ENCODE measurements at places on chromosomes 11 and 22.

DNA sequence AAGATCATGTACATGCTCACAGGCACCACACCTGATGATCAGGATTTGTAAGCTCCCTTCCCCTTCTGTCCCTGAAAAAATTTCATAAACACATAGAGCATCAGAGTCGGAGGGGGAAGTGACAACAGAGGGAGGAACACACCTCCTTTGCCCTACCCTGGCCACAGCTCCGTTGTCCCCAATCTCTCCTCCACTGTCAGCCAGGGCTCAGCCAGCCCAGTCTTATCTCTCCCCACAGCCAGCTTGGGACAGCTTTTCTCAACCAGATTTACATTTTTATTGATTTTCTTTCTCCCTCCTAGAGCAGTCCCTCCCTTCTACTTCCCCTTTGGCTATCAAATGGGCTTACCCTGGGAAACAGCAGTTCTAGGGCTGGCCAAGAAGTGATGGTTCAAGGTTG lies 32.1 kb upstream of the TPBGL start:
- no peak for DNase-seq

GRCh38 chr22:49380828-49381114 lies 446.9 kb downstream of the BRD1 start:
- DNase-seq: no peak

DNA sequence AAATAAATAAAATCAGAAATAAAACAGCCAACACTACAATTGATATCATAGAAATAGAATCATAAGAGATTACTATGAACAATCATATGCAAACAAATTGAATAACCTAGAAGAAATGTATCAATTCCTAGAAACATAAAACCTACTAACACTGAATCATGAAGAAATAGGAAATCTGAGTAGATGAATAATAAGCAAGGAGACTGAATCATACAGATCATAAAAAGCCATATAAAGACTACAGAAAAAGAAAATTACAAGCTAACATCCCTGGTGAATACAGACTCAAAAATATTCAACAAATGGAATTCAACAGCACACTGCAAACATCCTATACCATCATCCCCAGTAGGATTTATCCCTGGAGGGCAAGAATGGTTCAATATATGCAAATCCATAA lies 135.6 kb downstream of the SBF2 start:
- no peak for DNase-seq

DNA sequence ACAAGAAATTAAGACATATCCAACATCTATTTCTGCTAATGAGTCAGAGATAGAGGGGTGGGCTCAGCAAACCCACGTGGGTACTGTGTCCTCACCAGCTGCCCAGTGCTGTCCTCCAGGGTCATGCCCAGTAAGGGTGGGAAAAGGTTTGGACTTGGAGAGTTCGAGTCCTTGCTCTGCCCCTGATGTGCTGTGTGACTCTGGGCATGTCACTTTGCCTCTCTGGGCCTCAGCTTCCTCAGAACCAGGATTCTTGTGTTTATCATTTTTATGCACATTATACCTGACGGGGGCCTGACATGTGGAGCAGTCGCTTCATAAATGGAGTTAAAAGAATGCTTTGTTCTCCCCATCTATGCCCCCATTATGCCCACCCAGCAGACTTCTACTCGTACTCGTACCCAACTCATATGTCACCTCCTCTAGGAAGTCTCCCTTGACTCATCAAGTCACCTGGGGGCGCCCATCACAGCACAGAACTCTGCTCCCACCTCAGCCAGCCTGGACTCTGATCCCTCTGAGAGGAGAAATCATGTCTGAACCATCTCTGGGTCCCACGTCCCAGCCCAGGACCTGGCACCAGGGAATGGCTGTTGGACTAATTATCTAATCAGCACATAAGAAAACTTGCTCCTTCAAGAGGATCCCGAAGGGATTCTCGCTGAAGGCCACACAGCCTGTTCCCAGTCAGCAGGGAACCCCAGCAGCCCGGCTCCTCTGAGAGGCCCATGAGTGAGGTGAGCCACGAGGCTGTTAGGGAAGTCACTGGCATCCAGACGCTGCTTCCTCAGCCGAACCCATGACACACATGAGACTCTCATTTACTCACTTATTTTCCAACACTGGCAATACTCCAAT lies 38.7 kb upstream of the TSKU start:
- DNase-seq: no peak

DNA sequence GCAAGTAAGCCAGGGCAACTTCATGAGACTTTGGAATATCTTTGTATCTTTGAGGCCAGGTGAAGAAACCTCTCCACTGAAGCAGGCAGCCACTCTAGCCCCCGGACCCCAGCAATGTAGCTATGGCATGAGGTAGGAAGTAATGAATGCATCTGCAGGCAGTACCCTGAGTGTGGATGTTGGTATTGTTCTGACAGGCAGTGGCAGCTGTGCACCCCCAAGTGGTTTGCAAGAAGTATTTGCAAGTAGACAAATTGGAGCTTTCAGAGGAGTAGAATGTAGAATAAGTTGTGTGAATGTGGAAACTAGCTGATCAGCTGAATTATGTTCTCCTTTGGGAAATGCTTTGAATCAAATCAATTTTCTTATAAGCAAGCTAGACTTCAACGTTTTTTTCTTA lies 194.4 kb upstream of the PGR start:
- no peak for DNase-seq

DNA sequence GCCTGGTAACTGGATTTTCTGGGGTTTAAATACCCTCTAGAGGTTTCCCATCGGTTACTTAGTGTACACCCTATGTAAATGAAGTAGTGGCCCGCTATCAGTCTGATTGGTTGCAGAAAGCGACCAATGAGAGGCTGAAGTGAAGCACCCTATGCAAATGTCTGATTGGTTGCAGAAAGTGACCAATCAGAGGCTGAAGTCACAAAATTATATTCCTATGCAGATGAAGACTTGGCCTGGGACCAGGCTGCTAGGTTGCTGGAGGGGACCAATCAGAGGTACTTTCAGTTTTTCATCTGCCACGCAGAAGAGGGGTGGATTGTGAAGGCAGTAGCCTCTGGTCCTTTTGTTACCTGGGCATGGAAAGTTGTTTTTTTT lies 134.8 kb downstream of the TBC1D22A start:
- no peak for DNase-seq

- DNase-seq: no peak
Measured at GRCh38 chr22:39214006-39214382, 30.8 kb downstream of the PDGFB start.

DNA sequence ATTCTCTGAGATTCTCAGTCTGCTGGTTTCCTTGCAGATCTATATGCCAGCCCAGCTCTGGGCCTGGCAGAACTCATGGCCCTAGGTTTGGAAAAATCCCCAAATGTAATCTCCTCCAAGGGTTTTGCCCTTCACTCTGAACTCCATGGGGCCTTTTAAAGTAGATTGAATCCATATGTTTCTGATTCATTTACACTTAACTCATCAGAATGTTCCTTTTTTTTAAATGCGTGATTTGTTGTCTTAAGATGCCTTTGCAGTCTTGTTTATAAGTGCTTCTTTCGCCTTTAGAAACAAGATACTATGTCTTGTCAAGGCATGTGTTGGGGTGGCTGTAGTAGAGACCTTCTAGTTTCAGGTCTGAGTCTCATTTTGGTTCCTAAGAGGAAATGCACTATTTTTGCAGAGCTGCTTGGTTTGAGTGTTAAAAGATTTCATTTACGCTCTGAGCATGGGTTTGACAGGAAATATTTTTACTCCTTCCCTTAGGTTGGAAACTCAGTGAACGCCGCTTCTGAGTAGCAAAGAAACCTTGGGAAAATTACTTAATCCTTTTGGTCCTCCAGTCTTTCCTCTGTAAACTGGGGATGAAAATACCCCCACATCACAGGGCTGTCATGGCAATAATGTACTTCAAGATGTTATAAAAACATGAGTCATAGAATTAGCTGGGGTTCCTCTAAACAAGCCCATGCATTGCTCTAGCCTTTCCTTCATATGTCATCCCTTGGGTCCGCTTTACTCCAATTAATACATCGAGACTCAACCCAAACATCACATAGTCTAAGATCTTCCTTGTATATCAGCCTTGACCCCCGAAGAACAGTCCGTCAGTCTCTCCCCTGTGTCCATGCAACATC lies 83.5 kb downstream of the SNX19 start:
- DNase-seq: no peak

- DNase-seq: no peak
Measured at GRCh38 chr22:34783436-34783835, 282.5 kb upstream of the ISX start.

- DNase-seq: no peak
Measured at GRCh38 chr11:122062763-122063162, 53.3 kb downstream of the BLID start.

DNA sequence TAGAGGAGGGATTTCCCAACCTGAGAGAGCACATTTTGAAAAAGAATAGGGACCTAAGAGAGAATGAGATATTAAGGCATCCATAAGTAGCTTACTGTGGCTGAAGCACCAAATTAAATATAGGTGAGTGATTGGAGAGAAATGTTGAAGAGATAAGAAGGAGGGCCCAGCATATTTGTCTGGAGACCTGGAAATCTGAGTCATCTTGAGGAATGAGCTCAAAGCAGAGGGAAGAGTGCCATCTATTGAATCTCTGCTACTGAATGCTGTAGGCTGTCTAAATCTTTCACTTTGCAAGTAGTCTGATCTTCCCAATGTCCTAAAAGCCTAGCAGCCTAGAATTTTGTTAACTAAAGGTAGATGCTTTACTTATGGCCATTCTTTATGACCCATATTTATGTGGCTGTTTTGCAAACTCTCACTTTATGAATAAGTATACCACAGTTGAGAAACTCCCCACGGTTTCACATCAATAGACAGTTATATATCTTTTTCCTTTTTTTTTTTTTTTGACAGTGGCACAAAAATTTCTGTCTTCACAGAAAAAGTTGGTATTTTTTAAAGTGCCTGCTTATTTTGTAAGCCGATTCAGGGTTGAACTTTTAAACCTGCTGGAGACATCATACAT lies 2093.5 kb downstream of the LRRC4C start:
- no peak for DNase-seq

DNA sequence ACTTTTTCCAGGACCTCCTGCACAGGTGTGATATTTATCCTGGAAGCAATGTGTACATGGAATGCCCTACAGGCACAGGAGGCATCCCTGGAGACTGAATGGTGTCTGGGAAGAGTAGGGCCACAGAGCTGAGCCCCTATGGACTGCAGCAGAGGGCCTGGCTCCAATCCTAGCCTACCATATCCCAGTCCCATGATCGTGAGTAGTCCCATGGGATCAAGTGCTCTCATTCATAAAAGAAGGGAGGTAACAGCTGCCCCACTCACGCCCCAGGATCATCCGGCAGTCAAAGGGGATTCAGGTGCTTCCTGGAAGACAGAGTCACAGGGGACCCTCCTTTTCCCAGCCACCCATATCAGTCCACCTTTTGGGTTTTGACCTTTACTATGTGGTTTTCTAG lies 24.0 kb downstream of the ANKK1 start:
- no peak for DNase-seq

DNA sequence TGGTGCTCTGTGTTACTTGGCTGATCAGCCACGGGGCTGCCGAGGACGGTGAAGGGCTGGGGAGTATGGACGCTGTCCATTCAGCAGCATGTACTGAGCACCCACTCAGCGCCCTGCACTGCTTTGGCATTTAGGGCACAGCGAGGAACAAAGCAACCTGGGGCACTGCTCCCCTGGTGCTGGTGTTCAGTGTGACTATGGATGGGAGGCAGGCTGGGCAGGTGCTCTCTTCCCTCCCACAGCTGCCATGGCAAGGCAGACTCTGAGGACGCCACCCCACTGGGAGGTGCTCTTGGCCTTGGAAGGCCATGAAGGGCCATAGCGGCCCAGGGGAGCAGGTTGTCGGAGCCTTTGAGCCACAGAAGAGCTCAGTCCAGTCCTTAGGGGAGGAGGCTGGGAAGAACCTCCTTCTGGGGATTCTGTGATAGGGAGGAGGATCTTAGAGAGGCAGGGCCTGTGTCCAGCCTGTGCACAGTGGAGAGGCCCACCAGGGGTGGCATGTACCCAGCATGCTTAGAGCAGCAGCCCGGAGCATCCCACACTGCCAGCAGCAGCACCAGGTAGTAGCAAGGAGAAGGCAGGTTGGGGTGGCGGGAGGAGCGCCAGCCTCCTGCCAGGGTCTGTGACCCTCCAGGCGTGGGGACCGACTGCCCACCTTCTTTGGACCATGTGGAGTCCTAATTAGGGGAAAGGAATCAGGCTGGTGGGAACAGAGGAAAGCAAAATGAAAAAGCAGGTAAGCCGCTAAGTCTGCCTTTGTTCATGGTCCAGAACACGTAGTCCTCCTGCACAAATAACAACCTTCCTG lies 141.8 kb downstream of the MPPED1 start:
- no peak for DNase-seq

GRCh38 chr11:15670520-15671070 lies 555.9 kb downstream of the INSC start:
- DNase-seq: no peak

GRCh38 chr11:92707173-92707619 lies 262.3 kb upstream of the MTNR1B start:
- peak; percentile 91 for DNase-seq

DNA sequence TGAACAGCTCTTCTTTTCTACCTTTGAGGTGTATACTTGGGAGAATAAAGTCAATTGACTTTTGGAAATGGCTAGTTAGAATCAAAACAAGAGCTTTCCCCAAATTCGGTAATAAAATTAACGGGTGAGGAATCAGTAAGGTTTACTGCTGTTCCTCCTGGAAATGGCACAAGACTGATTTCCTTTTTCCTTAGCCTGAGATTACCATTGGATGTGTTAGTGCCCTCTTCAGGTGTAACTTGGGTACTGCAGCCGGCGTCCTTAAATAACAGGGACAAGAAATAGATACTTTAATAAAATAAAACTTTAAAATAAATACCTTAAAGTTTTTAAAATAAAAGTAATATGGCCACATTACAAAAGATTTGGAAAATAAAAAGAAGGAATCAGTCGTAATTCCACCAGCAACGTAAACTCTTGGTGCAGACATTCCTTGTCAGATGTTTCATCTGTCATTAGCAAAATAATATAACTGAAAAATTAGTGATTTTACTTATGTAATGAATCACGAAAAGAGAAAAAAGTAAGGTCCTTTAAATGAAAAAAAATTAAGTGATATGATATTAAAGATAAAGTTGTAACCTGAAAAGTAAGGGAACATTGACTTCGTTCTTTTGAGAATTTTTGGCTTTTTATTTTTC lies 29.7 kb downstream of the ZFTA start:
- peak; percentile 85 for DNase-seq

DNA sequence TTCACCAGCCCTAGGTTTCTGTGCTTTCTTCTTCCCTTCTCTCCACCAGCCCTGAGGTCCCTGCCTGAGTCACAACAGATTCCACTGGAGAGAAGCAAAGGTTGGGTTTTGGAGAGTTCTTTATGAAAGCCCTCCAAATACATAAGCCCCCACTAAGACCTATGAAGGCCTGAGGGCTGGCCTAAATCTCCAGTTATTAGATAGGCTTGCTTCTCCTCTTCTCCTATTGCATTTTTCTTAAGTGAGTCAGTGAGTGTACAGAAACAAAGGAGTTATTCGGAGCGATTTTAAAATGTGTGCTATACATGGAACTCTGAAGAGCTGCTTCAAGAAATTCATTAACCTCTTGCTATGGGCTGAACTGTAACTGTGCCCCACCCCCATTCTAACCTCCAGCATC lies 1057.3 kb downstream of the OPCML start:
- no peak for DNase-seq

All from NCI-H2029 treated with DMSO at 0.1 percent for 48 hours (cell line).